ENCODE measurements at places on chromosomes 4 and X.
A peak's percentile ranks its signal among the peaks of the same experiment; 100 is the strongest.

DNA sequence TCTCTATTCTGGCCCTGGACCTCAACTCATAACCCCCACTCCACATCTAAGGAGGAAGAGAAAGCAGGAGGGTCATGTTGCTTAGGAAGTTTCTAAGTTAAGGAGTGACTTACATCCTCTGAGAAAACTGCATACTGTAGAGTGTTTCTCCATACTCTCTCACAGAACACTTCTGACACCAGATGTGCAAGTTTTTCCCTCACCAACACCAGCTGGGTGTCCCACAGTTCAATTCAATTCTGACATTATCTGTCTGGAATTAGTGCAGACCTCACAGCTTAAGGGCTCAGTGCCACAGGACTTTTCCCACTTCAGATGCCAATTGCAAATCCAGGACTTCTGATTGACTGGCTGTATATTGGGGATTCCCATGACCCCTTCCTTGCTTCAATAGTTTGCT is 89.0 kb upstream of the SFRP2 start:
- DNase-seq: peak; percentile 45

DNA sequence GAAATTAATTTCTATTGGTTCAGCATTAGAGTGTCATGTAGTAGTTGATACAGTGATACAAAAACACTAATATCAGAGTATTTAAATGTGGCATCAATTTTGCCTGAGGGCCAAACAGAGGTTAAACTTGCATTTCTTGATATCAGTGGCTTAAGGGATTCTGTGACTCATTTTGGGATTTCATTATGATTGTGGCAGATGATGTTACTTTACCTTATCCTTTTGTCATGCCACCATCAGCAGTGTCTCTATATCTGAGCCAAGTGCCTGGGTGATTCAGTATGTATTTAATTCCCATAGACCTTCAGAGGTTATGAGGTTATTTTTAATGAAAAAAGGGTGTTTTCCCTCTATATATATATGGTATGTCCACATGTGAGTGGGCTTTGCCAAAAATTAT is 582.9 kb downstream of the ADGRL3 start:
- DNase-seq: no peak

DNA sequence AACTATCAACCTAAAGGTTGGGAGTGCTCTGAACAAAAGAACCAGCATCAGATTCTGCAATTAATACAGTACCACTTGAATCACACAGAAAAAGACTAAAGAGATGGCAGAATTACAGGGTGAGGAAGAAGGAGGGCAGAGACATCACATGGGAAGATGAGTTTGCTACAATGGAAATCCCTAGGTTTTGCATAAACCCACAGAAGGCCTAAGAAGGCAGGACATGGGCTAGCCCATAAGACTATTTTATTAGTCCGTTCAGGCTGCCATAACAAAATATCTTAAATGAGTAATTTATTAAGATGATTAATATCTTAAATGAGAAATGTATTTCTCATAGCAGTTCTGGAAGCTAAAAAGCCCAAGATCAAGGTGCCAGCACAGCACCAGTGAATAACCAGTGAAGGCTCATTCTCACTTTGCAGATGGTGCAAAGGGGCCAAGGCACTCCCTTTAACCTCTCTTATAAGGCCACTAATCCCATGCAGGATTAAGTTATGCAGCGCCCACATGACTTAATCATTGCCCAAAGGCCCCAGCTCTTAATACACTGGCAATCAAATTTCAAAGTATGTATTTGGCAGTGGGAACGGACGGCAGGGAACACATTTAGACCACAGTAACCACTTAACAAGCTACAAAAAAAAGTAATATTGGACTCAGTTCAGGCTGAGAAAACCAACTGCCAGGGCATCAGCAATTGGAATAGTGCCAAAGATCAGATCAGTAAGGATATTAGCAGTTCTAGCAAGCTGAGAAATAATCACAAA is 47.6 kb upstream of the NEUROG2 start:
- no peak for DNase-seq

DNA sequence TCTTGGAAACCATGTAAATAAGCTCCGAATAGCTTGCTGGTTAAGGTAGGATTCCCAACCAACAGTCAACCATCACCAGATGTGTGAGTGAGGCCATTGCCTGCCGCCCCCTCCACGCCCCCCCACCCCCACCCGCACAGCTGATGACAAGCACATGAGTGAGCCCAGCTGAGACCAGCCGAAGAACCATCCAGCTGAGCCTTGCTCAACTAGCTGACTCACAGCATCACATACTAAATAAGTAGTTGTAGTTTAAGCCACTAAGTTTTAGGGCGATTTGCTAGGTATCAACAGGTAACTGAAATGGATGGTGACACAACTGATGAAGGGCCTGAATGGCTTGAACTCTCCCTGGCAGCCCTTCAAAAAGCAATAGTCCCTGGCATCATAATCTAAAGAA is 1.6 kb upstream of the CCDC149 start:
- DNase-seq: peak; percentile 44

GRCh38 chrX:10549280-10549679 is 71.1 kb downstream of the MID1 start:
- peak; percentile 39 for DNase-seq

- DNase-seq: no peak
Observed at GRCh38 chrX:132883358-132883915, 75.0 kb downstream of the HS6ST2 start.

- no peak for DNase-seq
Observed at GRCh38 chr4:181690498-181690897, 552.7 kb upstream of the TENM3 start.

GRCh38 chr4:93730760-93731159 is 97.8 kb upstream of the ATOH1 start:
- DNase-seq: no peak

DNA sequence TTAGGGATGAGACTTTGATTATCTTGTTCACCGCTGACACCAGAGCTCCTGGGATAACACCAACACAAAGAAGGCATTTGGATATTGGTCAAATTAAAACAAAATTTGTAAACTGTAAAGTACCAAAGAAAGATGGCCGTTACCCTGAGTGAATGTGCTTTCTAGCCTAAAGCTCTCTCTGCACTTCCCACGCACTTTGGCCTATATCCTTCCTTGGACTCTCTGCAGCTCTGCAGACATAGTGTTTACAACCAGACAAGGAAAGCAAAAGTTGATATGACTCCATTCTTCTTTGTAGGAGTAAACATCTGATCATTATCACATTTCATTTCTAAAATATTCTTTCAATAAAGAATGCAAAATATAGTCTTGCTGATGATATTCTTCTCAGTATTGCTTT is 44.8 kb upstream of the PITX2 start:
- DNase-seq: no peak

GRCh38 chrX:76420237-76420636 is 7.3 kb upstream of the MAGEE1 start:
- DNase-seq: peak; percentile 1

DNA sequence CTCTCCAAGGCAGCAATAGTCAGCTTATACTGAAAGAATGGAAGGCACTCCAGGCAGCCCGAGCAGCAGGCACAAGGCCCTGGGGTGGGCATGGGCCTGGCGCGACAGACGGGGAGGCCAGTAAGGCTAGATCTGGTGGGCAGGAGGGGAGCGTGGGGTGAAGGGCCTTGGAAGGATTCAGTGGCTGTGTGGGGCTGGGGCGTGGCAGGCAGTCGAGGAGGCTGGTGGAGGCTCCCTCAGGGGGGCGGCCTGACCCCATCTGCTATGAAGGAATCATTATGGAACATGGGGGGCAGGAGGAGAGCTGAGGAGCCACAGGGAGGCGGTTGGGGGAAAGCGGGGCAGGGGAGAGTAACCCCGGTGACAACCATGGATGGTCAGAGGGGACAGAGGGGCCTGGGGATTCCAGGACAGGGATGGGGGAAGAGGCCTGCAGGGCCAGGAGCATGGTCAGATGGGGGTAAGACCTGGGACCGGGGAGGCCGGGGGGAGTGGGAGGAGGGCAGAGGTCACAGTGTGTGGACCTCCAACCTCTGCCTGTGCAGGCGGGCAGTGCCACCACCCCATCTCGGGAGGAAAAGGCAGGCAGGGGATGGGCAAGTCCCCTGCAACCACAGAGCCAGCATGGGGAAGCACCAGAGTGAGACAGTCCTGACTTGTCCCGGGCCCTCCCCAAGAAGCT is 70.3 kb downstream of the ACOX3 start:
- no peak for DNase-seq
